Ascending aorta (tissue), 2 donors: ENCODE measurements at places on chromosomes 16 and 17. TPM values are rescaled to one million over a fixed set of nuclear protein-coding genes. Genes with fewer than 3 reads are reported as not detected.
A peak's percentile ranks its signal among the peaks of the same experiment; 100 is the strongest.

The CCL17 gene
- total RNA-seq = not detected

The TNFRSF17 gene
- total RNA-seq = not detected

The KRT20 gene
- not detected for total RNA-seq

The CCL14 gene
- 168 TPM for total RNA-seq

The ITGAL gene
- 0.11 TPM for total RNA-seq

The ABCC3 gene
- 30.2 TPM for total RNA-seq

The ACSM2A gene
- total RNA-seq = not detected

The DHRS7C gene
- total RNA-seq = not detected

The ACE gene
- 72.6 TPM for total RNA-seq

The SOCS7 gene
- total RNA-seq = 10.3 TPM

The SLC5A10 gene
- not detected for total RNA-seq

The ABCA3 gene
- 25.9 TPM for total RNA-seq

The EVPLL gene
- not detected for total RNA-seq

The PRR15L gene
- total RNA-seq = not detected

The CCDC78 gene
- total RNA-seq = 8.2 TPM

The LDHD gene
- 7.5 TPM for total RNA-seq

The APRT gene
- total RNA-seq = 305 TPM

The CMTM2 gene
- not detected for total RNA-seq

The SMPD3 gene
- not detected for total RNA-seq

- no peak for DNase-seq
Measured at GRCh38 chr17:74946641-74947040, 10.9 kb downstream of the OTOP3 start.

- no peak for DNase-seq
Measured at GRCh38 chr16:21710938-21711337, 47.2 kb downstream of the OTOA start.

- DNase-seq = peak; percentile 26
Measured at GRCh38 chr17:73429440-73430164, 117.8 kb upstream of the CDC42EP4 start.

DNA sequence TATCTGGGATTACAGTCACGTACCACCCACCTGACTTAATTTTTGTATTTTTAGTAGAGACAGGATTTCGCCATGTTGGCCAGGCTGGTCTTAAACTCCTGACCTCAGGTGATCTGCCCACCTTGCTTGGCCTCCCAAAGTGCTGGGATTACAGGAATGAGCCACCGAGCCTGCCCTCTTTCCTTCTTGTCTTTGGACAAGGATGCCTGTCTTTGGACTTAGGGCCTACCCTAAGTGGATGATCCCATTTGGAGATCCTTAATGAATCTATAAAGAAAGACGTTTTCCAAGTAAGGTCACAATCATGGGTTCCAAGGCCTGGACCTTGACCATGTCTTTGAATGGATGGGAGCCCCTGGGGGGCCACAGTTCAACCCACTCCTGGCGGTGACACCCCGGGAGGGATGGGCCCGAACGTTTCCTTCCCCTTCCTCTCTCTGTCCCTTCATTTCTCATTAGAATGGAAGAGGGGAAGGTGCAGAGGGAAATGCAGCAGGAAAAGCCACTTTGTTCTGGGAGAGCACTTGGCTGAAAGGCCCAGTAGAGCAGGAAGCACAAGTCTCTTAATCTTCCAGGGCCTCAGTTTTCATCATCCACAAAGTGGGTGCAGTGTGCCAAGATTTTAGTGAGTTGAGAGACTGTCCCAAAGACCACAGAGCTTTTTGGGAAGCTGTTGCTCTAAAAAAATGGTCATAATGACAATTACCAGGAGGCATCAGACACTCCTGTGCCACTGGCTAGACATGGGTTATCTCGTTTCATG is 353.3 kb downstream of the SEC14L1 start:
- peak; percentile 33 for DNase-seq

DNA sequence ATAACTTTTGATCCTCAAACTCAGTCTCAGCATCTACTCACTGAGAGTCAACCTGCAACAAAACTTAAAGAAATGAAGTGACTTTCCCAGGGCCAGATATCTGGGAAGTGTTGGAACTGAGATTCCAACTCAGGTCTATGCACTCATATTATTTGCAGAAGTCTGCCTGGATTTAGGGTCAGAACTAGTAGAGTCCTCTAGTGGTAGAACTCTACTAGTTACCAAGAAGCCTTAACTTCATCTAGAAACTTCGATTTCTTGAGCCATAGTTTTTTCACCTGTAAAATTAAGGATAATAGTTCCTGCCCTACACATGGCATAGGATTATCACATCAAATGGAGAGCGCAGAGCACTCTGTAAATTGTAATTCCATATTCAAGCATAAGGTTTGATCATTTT is 23.4 kb upstream of the KRT24 start:
- DNase-seq = no peak

- no peak for DNase-seq
Measured at GRCh38 chr17:31811101-31811500, 47.9 kb downstream of the COPRS start.

- no peak for DNase-seq
Measured at GRCh38 chr16:6096931-6097670, 999.5 kb upstream of the EEF2KMT start.

DNA sequence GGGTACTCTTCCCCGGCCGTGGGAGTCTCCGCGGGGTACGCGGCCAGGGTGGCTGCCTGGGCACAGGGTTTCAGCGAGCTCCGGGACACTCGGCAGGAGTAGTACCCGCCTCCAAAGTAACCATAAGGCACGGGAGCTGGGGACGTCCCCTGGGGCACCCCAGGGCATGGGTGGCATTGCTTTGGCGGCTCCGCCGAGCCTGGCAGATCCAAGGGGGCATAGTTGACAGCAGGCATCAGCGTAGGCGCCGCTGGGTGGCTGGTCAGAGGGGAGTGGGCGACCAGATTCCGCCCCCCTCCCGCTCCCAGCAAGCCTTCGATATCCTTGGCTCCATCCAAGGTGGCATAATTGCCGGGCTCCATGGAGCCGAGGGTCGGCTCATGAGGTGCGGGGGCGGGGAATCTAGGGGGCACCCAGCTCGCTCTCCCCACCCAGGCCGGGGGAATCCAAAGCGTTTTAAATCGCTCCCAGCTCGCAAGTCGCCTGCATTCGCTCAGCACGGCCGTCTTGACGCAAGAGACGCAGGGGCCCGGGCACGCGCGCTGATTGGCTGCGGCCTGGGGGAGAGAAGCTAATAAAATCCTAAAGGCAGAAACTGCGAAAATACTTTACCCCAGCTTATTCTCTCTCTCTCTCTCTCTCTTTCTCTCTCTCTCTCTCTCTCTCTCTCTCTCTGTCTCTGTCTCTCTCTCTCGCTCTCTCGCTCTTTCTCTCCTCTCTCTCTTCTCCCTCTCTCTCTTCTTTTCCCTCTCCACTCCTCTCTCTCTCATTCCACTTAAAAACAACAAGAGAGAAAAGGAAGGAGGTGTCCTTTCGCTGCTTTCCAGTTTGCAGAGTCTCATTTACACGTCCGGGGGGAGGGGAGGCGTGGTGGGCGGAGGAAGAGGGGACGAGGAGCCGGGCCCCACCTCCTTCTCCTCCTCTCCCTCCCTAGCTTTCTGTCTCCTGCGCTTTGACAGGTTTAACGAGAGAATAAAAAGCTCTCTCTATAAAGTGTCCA is at the start of gene HOXB13:
TSS of gene HOXB13 (minus strand) at position 519 of the 1,000 bp plus-strand sequence. CDS start at position 362, 157 bp downstream.
- no peak for DNase-seq

GRCh38 chr17:17063546-17064122 is 21.4 kb downstream of the MPRIP start:
- no peak for DNase-seq

DNA sequence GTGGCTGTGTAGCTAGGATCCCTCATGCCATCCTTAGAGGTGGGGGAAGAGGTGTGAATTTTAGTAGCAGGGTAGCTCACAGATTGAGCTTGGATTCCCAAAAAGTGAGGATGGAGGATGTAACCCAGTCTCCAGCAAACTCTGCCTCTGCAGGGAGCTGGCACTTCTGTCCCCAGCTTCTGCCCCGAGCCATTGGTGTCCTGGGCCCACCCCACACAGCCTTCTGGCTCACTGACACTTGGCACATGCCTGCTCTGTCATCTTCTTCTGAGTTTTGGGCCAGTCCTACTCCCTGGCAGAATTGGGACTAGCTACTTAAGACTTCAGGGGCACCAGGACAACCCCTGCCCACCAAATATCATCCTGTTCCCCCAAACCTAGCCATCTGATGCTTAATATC is 2.3 kb downstream of the CACNG5 start:
- DNase-seq = no peak

DNA sequence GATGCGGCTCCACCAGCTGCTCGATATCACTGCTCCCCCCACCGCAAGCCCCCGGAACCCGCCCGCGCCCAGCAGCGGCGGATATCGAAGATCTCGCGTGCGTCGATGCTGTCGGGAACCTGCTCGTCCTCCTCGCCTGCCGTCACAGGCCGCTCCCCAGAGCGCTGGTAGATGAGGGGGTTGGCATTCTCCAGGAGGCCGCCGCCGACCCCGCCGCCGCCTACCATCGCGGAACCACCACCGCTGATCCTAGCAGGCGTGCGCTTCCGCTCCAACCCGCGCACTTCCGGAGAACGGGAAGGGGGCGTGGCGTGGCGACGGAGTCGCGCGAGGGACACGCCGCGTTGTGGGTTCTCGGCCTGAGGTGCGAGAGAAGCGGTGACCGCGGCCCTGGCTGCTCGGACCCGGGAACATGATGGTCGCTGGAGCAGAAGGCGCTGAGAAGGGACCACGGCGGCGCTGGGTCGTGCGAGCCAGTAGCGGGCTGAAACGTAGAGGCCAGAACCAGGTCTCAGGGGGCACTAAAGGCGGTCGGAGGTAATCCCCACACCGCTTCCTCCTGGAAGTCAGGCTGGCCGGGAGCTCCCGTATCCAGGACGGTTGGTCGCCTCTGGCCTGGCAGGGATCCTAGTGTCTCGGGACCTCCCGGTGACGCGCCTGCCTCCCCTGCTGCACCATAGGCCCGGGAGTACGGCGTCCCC is at the start of gene CIAO2B:
TSS of gene CIAO2B (minus strand) at position 265 of the 701 bp plus-strand sequence. CDS start at position 227, 38 bp downstream.
- DNase-seq = peak; percentile 95

DNA sequence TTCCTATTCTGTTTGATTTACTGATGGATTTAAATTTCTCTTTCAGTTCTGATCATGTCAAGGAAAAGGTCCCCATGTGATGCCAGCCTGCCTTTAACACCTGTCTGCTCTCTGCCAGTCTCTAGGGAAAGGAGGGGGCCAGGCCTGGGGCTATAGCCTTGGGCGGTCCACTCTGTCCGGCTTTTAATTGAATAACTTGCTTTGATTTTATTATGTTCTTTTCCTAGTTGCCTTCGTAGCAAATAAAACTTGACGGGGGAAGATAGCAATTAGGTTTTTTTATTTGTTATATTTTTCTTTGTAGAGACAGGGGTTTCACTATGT is 47.6 kb downstream of the ABAT start:
- no peak for DNase-seq

DNA sequence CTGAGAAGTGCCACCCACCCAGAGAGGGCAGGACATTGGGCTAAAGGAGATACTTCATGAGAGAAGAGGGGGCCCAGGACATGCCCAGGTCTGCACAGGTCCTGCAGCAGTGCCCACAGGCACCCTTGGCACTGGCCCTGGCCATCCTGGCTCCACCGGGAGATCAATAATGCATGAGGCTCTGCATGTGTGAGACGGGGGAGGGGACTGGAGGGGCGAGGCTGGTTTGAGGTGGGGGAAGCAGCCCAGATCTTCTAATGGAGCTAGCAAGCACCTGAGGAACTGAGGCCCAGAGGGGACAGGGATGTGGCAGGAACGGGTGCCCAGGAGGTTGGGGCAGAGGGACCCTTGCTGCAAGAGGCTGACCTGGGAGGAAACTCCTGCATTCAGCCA is 567 bp downstream of the OSBPL7 start:
- no peak for DNase-seq

DNA sequence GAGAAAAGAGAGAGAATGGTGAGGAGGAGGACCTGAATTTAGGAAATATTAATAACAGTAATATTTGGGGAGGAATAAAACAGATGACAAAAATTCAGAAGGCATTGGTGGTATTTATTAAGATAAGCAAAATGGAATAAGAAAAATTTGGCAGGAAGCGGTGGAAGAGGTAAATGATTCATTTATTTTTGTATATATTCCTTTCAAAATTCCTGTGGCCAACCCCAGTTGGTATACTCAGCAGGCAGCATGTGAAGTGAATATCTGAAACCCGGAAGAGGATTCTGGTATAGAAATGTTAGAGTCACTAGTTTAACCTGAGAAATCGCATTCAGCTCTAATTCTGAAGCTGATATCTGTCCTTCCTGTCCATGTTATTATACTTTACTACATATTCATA is 792.0 kb downstream of the KCNJ2 start:
- no peak for DNase-seq

DNA sequence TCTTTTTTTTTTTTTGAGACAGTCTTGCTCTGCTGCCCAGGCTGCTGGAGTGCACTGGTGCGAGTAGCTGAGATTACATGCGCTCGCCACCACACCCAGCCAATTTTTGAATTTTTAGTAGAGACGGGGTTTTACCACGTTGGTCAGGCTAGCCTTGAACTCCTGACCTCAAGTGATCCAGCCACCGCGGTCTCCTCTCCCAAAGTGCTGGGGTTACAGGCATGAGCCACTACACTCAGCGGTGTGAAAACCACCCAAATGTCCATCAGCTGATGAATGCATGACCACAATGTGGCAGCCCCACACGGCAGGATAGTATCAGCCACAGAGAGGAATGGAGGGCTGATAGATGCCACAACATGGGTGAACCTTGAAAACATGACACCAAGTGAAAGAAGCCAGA is 2.1 kb downstream of the P2RX5 start:
- DNase-seq = no peak

GRCh38 chr16:80150978-80151721 is 389.6 kb upstream of the DYNLRB2 start:
- no peak for DNase-seq

GRCh38 chr17:1562176-1562643 is 382 bp downstream of the PITPNA start:
- DNase-seq = no peak

GRCh38 chr16:27460663-27461482 is 58.9 kb downstream of the IL21R start:
- no peak for DNase-seq

- DNase-seq = no peak
Measured at GRCh38 chr16:81378049-81378448, 63.3 kb downstream of the GAN start.

GRCh38 chr16:82834151-82834815 is 207.5 kb downstream of the CDH13 start:
- DNase-seq = no peak

DNA sequence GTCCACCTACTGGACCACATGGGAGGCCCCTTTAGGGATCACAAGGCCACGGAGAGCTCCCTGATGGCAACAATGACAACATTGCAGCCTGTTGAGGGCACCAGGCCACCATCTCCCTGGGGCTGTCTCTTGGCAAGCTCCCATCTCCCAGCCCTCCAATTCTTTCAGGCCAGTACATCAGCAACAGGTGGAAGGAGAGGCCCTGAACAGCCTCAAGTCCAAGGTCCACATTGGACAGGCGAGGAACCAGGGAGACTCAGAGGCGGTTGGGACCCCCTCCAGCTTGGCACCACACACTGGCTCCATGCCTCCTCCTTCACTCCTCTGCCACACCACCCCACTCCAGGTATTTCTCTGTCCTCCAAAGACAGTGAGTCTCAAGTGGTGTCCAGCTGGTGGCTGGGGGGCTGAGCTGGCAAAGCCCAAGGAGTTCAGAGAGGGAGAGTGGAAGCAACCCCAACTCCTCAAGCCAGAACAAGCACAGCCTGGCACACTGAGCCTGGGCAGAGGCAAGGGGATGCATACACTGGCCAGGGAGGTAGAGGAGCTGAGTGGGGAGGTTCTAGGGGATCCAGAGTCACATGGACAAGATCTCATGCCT is 1.3 kb upstream of the ACAP1 start:
- DNase-seq = no peak
